Activated CD8-positive, alpha-beta memory T cell treated with anti-CD3 and anti-CD28 coated beads for 4 hours (primary cell): ENCODE measurements at places on chromosomes 1 and 21.

GRCh38 chr1:234856845-234857245 lies 246.9 kb upstream of the IRF2BP2 start:
- DNase-seq: no peak

- DNase-seq: peak; percentile 2
Observed at GRCh38 chr1:94805912-94806311, 14.2 kb upstream of the SLC44A3 start.

GRCh38 chr1:35589516-35590427 lies 16.7 kb downstream of the TFAP2E start:
- DNase-seq: no peak

DNA sequence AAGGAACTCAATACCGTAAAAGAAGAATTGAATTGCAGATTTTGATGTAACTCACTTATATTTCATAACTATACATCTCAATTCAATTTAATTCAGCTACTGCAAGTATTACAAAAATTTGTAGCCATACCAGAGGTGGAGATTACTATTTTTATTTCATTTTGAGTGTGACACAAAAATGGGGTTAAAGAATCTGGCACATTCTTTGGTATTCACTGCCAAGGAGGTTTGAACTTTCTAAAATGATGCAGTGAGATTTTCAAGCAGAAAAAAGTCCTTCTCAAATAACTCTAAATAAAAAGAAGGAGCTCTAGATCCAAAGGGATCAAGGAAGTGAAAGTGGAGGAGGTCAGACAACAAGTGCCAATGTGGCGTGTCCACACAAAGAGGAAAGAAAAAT lies 569.0 kb downstream of the DPYD start:
- no peak for DNase-seq

GRCh38 chr1:20921285-20921684 lies 134.2 kb upstream of the HP1BP3 start:
- DNase-seq: no peak

DNA sequence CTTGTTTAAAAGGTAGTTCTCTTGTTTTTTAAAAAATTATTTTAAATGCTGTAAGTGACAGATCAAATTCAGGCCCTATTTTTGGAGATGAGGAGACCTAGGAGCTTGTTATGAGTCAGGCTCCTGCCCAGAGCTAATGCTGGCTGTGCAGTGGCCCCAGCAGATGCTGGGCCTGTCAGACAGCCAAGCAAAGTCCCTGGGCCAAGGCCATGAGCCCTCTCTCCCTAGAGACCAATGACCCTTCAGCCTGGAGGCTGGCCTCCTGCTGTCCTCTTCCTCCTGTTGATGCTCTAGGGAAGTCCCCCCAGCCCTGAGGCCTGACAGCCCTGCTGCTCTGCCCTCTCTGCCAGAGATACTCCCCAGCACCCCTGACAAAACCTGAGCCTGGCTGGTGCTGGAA lies 128.1 kb upstream of the CTTNBP2NL start:
- no peak for DNase-seq

DNA sequence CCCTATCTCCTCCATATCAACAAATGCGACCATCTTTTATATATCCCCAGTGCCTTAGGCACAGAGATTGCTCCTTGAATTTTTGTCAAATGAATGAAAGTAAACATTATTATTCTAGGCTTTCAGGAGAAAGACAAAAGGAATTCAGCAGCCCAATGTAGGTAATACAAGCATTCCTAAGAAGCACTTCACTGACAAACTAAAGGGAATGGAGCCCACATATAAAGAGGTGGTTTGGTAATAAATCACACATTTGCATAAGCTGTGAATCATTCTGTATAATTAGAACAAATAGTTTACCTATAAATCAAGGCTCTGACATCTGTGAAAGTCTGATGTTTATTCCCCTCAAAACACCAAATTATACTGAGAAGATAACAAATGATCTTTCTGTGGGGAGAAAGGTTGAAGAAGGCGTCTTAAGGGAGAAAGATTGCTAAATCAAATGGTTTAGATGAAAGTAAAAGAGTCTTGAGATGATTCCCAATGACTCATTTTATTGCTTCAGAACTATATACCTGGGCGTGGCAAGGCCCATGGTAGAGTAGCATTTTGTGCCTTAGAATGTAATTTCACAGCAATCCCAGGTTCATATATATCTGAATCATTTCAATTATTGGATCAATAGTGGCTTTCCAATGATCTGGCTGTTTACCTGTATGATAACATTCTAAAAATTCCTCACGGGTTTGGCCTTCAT lies 558.1 kb downstream of the AGBL4 start:
- DNase-seq: no peak

GRCh38 chr1:170929835-170930554 lies 5.3 kb upstream of the MROH9 start:
- no peak for DNase-seq

DNA sequence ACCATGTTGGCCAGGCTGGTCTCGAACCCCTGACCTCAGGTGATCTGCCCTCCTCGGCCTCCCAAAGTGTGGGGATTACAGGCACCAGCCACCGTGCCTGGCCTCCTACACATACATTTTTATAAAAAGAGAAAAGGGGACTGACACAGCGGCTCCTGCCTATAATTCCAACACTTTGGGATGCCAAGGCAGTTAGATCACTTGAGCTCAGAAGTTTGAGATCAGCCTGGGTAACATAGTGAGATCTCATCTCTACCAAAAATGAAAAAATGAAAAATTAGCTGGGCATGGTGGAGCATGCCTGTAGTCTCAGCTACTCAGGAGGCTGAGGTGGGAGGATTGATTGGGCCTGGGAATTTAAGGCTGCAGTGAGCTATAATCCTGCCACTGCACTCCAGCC lies 23.4 kb downstream of the ZNF281 start:
- no peak for DNase-seq

DNA sequence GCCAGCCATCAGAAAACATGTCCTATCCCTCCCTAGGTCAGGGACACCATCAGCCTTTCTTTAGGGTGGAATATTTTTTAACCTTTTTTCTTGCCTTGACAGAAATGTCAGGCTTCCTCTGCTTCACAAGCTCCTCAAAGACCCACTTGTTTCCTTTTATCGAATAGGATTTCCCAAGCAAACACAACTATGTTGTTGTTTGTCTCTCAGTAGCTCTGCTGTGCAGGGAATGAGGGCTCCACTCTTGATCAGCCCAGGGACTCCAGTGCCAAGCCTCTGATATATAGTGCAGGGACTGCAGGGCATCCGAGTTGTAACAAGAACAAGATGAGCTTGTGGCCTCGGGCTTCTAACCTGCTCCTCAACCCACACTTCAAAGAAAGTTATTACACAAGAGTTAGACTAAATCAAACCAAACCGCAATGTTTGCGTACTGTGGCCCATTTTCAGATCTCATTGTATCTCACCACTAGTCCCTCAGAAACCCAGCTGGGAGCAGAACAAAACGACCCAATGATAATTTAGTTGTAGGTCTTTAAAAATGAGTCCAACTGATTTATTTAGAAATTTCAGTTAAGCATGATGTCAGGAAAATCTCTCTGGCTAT lies 108.1 kb downstream of the ATG4C start:
- DNase-seq: no peak

- no peak for DNase-seq
Observed at GRCh38 chr1:114299331-114299975, 145.8 kb upstream of the SYT6 start.

DNA sequence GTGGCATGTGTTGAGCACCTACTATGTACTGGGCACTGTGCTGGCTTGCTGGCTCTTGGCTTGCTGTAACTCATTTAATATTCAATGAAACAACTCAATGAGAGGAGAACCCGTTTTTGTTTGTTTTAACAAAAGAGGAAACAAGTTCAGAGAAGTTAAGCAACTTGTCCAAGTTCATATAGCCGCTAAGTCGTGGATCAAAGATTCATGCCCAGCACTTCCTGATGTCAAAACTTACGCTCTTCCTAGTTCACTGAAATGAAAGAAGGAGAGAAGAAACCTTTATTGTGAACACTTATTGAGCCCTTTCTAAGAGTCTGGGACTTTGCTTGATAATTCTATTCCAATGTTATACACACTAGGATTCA lies 475.9 kb downstream of the PTPRU start:
- DNase-seq: no peak

DNA sequence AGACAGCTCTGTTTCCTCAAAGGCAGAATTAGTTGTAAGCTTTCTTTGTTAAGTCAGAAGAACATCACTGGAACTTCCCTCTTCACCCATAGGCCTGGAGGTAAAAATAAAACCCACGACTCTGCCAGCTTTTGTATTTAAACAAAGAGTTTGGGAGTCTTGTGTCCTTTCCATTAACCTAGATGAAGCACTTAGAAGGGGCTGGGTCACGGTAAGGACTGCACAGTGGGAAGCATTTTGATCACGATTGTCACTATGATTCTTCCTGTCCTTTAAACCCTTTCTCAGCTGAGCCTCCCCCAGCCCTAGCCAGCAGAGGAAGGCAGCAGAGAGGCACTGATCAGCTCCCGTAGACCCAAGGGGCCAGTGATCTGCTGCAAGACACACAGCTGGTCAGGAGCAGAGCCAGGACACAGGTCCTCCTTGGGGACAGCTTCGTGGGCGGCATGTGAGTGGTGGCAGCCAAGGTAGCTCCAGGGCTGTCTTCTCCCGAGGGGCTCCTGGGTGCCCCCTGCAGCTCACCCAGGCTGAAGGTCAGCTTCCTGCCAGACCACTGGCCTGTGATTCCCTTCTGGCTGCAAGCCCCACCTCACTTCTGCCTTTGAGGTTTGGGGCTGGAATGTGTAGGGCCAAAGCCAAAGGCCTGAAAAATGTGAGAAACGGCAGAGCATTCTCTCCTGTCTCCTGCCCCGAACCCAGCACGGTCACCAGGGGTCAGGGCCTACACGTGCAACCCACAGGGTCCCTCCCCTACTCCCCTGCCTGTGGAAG lies 4.0 kb upstream of the LAPTM5 start:
- no peak for DNase-seq

DNA sequence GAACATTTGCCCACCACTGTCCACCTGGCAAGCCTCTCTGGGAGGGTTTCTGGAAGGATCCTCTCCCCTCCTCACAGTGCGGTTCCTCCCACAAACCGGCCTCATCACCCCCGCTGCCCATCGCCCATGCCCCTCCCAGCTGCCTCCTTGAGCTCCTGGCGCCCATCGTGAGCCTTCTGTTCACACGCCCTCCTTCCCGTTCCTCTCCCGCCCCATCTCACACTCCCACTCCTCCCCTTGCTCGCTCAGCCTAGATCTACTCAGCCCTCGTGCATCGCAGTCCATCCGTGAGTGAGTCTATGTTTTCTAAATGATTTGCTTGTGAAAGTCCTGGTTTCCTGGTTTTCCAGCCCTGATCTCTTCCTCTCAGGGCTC lies 119.1 kb upstream of the C1orf174 start:
- no peak for DNase-seq

- no peak for DNase-seq
Observed at GRCh38 chr1:74971982-74972381, 162.2 kb upstream of the LHX8 start.

DNA sequence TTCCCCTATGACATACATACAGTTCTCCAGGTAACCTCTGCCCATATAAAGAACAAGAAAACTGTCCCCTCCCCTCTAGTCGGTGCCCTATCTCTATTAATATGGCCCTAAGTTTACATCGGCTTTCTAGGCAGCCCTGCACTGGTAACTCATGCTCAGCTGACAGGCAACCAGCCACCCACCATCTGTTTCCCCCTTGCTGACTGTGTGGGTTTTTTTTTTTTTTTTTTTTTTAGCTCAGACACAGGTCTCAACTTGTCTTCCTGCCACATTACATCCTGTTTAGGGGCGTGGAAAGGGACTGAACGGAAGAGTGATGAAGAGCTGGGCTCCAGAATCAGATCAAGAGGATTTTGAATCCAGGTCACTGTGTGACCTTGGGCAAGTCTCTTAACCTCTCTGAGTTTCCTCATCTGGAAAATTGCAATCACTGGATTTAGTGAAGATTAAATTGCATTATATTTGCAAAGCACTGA lies 14.0 kb downstream of the LAPTM5 start:
- DNase-seq: peak; percentile 38

DNA sequence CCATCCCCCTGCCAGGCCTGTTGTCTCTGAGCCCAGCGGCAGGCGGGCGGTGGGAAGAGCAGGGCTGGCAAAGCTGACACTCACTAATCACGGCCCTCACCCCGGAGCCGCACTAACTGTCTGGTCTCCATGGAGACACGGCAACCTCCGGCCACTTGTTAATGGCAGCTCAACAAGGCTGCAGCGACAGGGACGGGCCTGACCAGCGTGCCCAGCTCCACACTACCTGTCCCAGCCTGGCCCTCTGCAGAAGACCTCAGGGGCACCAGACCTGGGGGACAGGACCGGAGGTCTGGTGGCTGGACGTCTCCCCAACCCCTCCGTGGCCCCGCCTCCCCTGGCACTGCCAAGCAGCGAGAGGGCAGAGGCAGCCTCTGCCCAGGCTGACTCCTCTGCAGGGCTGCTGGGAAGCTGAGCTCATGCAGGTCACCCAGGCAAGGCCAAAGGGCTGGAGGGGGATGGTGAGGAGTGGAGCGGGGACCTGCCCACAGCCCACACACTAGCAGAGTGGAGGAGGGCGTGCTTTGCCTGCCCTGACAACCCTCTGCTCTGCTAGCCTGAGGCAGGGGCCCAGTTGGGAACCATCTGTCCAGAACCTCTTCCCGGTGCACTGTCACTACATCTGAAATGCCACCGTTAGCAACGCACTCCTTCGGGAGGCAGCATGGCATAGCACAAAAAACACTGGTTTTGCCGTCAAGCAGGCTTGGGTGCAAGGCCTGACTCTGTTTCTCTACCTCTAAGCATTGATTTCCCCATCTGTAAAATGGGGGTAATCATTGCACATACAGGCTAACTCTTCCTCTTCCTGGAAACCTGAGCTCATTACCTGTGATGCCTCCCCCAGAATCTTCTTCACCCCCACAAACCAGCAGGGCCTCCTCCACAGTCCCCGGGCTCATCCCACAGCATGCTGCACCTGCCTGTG lies 29.6 kb upstream of the WASF2 start:
- DNase-seq: no peak

DNA sequence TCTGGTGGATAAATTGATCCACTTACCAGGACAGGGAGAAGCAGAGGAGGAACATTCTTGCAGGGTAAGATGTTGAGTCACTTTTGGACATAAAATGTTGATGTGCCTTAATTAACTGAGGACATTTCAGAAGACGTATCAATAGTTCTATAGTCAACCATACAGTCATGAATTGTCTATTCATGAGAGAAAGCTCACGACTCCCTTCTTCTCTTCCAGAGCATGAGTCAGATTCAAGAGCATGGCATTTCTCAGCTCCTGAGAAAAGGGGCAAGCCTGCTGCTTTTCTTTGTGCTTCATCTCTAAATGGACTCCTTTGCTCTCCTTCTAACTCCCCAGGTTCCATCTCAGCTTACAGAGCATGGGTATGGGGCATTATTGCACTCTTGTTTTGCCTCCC lies 55.7 kb downstream of the ADGRL4 start:
- DNase-seq: no peak

DNA sequence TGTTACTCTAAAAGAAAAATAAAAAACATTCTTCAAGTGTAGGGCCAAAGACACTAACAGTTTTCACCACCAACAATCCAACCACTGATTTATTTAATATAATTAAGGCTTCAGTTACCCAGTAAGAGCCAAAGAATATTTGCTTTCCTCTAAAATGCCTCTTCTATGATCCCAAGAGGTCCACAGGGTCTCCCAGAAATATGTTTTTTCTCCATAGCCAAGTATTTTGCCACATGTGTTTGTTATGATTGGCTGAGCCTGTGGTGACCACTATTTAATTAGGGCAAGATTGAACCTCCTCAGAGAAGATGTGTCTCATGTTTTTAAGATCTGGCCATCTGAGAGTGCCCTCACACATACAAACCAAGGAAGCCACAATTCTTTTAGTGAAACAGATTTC lies 135.9 kb downstream of the TPR start:
- no peak for DNase-seq
